ENCODE measurements at places on chromosomes 2 and 18.

DNA sequence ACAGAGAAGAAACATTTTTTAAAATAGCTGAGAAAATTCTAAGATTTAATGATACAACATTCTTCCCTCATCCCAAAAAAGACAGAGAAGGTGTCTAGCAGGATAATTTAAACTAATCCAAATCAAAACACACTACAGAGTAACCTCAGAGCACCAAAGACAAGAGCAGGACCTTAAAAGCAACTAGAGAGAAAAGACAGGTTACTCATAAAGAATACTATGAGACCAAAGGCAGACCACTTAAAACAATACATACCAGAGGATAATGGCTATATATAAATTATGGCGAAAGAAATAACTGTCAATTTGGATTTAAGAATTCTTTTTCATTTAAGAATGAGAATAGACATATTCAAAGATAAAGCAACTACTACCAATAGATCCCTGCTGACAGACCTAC lies 40.0 kb downstream of the HDLBP start:
- DNase-seq = no peak
- H3K36me3 ChIP-seq = peaks cover 6% of the 10 kb centered on the region
- peaks cover 18% of the 10 kb centered on the region for H3K4me1 ChIP-seq
- H3K27ac ChIP-seq = no peak overlapping the region
- no peaks in the 10 kb centered on the region for H3K27me3 ChIP-seq

DNA sequence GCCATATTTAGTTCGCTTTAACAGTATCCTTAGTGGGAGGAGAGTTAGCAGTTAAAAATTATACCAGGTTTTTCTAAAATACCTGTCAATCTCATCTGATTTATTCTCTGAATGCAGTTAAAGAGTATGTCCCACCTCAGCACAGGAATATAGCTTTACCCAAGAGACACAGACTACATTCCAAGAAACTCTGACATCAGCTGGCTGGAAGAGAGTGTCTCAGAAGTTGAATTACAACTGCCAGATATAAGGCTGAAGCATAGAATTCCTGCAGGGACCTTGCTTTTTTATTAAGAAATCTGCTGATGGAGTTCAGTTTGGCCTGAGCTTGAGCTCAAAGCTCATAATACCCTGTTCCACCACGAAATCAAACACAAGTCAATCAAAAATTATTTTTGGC lies 25.4 kb upstream of the CNTNAP5 start:
- H3K4me1 ChIP-seq = no peaks in the 10 kb centered on the region
- H3K27ac ChIP-seq = no peak overlapping the region
- H3K27me3 ChIP-seq = no peaks in the 10 kb centered on the region
- no peak for DNase-seq
- H3K36me3 ChIP-seq = no peaks in the 10 kb centered on the region

- H3K27me3 ChIP-seq = no peaks in the 10 kb centered on the region
- peaks cover 5% of the 10 kb centered on the region for H3K4me1 ChIP-seq
- H3K4me3 ChIP-seq = no peak overlapping the region
- no peaks in the 10 kb centered on the region for H3K36me3 ChIP-seq
- no peak overlapping the region for H3K27ac ChIP-seq
These were observed 649.9 kb upstream of the RAB6C start for GRCh38 chr2:129329574-129329973.

GRCh38 chr2:120347396-120348060 lies 1.6 kb downstream of the INHBB start:
- peak overlapping the region; percentile 62 for H3K27ac ChIP-seq
- peaks cover 20% of the 10 kb centered on the region for H3K27me3 ChIP-seq
- H3K36me3 ChIP-seq = no peaks in the 10 kb centered on the region
- H3K4me1 ChIP-seq = no peaks in the 10 kb centered on the region
- DNase-seq = no peak

DNA sequence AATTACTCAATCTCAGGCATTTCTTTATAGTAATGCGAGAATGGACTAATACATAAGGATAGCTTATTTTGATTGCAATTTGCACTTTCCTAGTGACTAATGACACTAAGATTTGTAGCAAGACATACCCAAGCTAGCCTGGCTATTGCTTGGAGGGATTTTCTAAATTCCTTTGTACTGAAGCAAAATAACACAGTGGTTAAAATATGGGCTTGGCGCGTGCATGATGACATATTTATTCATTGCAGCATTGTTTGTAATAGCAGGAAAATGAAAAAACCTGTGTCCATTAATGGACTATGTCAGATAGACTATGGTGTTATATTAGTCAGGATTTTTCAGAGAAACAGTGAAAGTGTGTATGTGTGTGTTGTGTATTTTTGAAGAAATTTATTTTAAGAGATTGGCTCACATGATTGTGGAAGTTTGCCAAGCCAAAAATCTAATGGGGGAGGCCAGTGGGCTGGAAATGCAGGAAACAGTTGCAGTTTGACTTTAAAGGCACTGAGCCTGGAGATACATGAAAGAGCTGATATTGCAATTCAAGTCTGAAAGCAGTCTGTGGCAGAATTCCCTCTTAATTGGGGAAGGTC lies 16.7 kb upstream of the LAPTM4A start:
- no peaks in the 10 kb centered on the region for H3K36me3 ChIP-seq
- H3K27ac ChIP-seq = no peak overlapping the region
- H3K4me1 ChIP-seq = peaks cover 16% of the 10 kb centered on the region
- no peak overlapping the region for H3K4me3 ChIP-seq
- H3K27me3 ChIP-seq = no peaks in the 10 kb centered on the region

- no peaks in the 10 kb centered on the region for H3K4me1 ChIP-seq
- DNase-seq = no peak
- no peaks in the 10 kb centered on the region for H3K27me3 ChIP-seq
These were observed 48.1 kb upstream of the RBMS1 start for GRCh38 chr2:160541745-160542144.

GRCh38 chr2:57908736-57909161 lies 137.9 kb upstream of the VRK2 start:
- no peaks in the 10 kb centered on the region for H3K36me3 ChIP-seq
- no peaks in the 10 kb centered on the region for H3K4me1 ChIP-seq
- no peaks in the 10 kb centered on the region for H3K27me3 ChIP-seq
- no peak overlapping the region for H3K4me3 ChIP-seq
- no peak for DNase-seq
- no peak overlapping the region for H3K27ac ChIP-seq

DNA sequence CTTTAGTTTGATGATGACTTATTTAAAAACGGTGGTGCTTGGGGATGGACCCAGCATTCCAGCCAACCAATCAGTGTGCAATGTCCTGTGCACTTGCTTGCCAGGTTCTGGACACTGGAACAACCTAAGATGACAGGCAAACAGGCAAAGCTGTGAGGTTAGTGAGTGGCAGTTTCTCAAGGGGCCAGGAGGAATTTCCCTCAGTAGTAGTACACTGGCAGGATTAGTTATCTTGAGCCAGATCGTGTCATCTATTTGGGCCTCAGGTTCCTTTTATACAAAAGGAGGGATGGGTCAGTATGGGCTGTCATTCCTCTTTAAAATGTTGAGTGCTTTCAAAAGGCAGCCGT lies 26.6 kb downstream of the MAP4K4 start:
- H3K27me3 ChIP-seq = no peaks in the 10 kb centered on the region
- peaks cover 74% of the 10 kb centered on the region for H3K4me1 ChIP-seq
- no peaks in the 10 kb centered on the region for H3K36me3 ChIP-seq
- no peak overlapping the region for H3K27ac ChIP-seq

- no peak overlapping the region for H3K27ac ChIP-seq
- no peaks in the 10 kb centered on the region for H3K36me3 ChIP-seq
- DNase-seq = no peak
- H3K4me1 ChIP-seq = peaks cover 10% of the 10 kb centered on the region
These were observed 2.4 kb upstream of the KCNF1 start for GRCh38 chr2:10909050-10909995.

- no peak for DNase-seq
- H3K4me3 ChIP-seq = no peak overlapping the region
- no peaks in the 10 kb centered on the region for H3K36me3 ChIP-seq
- H3K27me3 ChIP-seq = no peaks in the 10 kb centered on the region
- H3K4me1 ChIP-seq = no peaks in the 10 kb centered on the region
These were observed 36.3 kb downstream of the TGOLN2 start for GRCh38 chr2:85291425-85292023.

DNA sequence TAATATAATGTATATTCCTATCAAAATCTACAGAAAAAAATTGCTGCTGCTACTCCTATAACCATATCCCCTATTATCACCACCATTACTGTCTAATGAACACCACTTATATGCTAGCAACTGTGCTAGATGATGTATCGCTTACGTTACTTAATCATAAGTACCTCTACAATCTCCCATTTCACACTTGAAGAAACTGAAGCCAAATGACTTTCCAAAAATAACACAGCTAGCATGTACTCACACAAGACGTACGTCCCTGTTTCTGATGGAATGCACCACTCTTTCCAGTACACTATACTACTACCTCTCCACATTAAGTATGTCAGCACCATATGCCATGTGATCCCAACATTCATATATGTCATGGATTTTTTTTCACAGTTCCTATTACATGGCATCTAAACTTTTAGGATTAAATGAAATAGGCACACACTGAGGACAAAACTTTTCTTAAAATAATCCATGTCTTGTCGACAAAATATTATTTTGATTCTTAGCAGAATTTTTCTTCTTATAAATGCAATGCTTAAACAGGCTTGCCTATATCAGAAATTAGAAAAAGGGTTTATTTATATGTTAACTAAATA lies 112.8 kb downstream of the NBAS start:
- no peak for DNase-seq
- no peak overlapping the region for H3K4me3 ChIP-seq
- no peaks in the 10 kb centered on the region for H3K4me1 ChIP-seq
- H3K36me3 ChIP-seq = peaks cover 4% of the 10 kb centered on the region

Measured in tibial artery (tissue), 4 donors.